ENCODE measurements at places on chromosomes 7 and 10.

DNA sequence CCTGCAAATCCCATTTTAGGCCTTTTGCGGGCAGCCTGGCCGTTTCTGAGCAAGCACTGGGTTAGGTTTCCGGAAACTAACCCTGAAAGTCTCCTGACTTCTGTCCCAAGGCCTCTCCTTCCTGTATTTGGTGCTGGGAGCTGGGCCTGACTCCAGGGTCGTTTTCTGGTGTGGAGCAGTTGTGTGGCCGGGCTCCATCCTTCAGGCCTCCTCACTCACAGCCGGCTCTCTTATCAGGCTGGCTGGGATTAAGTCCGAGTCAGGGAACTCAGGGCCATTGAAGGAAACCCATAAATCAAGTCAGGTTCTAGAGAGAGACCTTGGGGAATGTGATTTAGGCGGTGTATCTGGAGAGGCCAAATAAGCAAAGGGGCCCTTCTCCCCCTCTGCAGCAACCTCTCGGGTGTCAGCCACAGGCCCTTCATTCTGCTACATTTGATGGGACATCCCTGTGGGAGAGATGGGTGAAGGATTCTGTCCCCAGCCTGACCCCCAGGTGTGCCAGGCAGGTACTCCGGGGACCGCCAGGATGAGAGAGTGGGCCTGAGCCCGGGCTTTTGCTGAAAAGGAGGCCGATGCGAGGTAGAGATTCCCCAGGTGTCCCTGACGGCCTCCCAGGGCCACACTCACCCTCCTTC lies 3.3 kb downstream of the GATA3 start:
- no peak for DNase-seq

DNA sequence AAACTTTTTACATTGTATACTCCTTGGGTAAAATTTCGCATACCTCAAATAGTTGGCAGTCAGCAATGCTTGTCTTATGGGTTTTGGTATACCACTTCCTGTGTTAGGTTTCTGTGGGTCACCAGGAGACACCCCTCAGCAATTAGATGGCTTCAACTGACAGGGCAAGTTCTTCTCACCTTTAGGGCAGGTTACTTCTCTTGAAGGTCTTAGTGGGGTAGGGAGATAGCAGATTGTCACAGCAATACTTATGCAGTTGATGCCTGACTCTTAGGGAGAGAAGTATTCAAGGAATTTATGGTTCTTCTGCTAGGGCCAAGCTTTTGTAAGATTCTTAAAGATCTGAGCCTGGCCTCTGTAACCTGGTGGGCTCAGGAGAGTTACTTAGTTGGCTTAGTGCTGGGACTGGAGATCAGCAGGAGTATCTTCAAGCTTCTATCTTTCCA lies 42.9 kb downstream of the MKLN1 start:
- DNase-seq, result no peak

- DNase-seq, result no peak
Measured at GRCh38 chr10:89589101-89589720, 53.8 kb upstream of the SLC16A12 start.

DNA sequence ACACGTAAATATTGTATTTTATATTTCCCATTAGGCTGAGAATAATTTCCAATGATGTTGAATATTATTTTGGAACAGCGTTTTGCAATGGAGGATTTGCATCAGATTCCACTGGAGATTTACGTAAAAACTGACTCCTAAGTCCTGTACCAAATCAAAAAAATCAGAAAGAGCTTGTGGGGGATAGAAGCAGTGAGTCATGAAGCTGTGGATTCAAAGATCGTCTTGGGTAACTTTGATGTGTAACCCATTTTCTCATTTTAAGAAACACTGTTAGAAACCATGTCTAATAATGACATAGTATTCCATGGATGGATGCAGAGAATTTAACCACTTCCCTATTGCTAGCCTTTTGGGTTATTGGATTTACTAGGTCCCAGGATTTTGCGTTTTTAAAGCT lies 158.6 kb downstream of the INHBA start:
- no peak for DNase-seq

DNA sequence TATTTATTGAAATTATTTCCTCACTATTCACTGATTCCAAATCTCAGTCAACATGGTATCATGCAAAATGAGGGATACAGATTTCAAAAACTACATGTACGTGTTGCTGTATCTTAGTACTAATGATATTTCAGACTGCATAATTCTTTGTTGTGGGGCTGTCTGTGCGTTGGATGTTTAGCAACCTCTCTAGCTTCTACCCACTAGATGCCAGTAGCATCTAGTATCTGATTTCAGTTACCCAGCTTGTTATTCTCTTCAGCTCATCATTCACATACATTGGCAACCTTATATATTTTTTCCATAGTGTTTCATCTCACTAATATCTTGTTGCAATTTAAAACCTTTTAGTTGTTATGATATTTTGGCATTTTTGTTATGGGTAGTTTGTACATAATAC lies 22.5 kb upstream of the WASL start:
- DNase-seq, result no peak

DNA sequence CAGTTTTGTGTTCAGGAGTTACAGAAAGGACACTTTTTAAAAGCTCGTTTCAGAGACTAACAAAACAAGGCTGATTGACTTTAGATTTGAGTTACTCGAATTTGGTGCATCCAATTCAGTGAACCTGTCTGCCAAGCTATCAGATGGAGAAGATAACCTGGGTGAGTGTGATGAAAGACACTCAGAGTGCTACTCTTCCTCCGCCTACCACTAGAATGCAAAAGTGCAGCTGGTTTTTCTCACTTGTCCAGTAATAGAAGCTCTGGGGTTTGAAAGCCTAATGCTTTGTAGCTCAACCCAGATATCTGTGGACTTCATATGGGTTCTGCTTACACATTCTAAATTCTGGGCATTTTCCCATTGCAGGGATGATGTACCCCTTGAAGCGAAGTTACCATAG lies 82.8 kb upstream of the NPY start:
- no peak for DNase-seq

- DNase-seq, result no peak
Measured at GRCh38 chr7:93402944-93403343, 170.8 kb downstream of the VPS50 start.

- no peak for DNase-seq
Measured at GRCh38 chr7:44784364-44784763, 12.1 kb upstream of the PPIA start.

DNA sequence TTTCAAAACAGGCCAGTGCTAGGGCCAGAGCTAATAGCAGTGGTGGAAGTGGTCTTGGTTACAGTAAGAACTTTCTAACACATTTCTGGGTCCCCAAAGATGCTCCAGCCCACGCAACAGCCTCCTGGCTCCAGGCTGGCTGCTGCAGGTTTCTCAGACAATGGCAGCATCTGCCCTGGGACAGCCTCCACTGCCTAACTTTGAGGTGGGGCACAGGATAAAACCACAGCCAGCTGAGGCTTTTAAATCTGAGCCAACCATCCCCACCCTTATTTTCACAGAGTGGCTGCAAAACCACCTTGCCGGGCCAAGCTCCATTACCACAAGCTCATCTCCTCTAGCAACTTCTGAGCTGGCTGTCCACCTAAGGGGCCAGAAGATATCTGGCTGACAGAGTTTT lies 84.8 kb downstream of the FAM53B start:
- no peak for DNase-seq

DNA sequence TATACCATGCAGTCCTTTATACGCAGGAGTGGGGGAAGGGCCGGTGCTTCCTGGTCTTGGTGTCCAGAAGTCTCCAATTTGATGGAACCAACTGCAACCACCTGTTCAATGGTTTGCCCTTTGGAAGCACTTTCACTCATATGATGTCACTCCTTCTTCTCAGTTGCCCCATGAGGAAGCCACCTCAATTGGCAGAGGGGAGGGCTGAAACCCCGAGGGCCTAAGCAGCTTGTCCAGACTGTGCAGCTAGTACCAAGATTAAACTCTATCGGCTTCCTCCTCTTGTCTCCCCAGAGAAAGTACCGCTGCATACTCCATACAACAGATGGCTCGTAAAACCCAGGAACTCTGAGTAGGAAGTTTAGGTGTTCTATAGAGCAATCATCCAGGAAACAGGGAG lies 789.4 kb downstream of the TYW1 start:
- DNase-seq, result no peak

- no peak for DNase-seq
Measured at GRCh38 chr7:52565974-52566373, 469.5 kb upstream of the POM121L12 start.

DNA sequence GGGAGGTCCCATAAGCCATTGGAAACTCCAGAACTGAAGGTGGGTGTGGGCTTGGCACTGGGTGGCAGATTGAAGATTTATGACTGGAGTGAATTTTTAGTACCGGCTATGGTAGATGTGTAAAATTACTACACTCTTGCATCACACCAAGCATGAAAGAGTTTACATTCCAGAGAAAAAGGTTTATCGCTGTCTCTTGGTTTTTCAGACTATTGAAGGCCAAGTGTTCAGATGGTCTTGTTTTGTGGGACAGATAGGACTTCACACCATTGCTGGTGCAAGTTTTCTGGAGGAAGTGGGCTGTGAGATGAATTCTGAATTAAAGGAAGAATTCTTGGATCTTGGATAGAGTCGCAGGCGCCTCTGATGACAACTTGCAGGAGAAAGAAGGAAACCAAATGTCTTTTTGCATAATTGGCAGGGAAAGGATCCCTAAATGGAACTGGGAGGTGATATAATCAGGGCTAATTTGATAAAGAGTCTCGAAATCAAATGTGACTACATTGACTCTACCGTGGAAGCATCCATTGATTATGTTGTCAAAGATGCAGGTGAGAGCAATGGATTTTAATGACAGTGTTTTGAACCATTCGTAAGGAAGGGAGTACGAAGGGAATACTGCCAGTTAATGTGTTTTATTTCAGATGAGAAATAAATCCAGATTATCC lies 14.2 kb upstream of the NMT2 start:
- no peak for DNase-seq

DNA sequence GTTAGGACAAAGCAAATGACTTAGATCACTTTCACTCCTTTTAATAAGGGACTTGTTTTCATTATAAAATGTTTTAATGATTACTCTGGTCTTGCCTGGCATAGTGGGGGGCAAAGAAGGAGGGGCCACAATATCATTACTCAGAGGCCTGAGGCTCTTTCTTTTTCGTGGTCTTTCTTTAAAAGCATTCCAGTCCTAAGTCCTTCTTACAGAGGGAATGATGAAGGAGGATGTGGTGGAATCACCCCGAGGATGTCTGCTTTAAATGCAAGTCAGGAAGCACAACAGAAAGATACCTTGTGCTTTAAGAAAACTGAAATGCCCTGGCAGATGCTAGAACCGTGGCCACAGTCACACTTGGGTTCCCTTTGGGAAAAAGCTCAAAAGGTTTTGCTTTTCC lies 379.1 kb downstream of the INHBA start:
- DNase-seq, result no peak

DNA sequence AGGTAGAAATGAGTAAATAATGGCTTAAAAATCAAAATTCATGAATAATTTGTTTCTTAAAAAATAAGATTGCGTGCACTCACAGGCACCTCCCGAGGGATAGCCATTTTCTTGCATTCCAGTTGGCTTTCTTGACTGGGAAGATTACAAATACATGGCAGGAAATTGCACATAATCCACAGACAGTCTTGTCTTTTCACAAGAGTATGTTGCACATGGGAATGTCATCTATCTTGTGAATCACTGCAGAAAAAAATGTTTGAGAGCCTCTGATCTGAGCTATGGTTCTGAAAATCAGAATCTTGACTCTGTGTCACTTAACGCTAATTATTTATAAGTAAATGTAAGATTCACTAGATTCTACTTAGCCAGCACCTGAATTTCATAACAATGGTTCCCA lies 74.1 kb upstream of the PRKG1 start:
- no peak for DNase-seq

DNA sequence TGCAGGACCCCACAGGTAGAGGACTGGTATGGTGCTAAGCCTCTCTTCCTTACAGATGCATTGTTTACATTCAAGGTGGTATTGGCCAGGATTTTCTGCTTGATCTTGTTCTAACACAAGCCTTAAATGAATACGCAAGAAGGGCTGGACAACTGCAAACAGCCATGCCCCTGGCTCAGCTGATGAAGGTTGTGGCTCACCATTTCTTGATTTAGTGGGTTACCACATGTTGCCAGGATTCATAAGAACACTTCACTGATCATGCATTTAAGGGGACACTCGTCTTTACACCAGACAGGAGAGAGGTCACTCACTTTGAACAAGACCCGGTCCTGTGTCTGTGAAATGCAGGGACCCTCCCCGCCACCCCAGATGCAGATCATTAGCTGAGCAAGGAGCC lies 82.2 kb downstream of the CHN2 start:
- no peak for DNase-seq

GRCh38 chr7:146635205-146636032 lies 518.8 kb downstream of the CNTNAP2 start:
- no peak for DNase-seq

GRCh38 chr10:8246548-8246947 lies 192.1 kb downstream of the GATA3 start:
- DNase-seq, result no peak

- no peak for DNase-seq
Measured at GRCh38 chr7:50711271-50712175, 71.2 kb downstream of the GRB10 start.

- no peak for DNase-seq
Measured at GRCh38 chr7:66306243-66306642, 101.1 kb downstream of the TPST1 start.

DNA sequence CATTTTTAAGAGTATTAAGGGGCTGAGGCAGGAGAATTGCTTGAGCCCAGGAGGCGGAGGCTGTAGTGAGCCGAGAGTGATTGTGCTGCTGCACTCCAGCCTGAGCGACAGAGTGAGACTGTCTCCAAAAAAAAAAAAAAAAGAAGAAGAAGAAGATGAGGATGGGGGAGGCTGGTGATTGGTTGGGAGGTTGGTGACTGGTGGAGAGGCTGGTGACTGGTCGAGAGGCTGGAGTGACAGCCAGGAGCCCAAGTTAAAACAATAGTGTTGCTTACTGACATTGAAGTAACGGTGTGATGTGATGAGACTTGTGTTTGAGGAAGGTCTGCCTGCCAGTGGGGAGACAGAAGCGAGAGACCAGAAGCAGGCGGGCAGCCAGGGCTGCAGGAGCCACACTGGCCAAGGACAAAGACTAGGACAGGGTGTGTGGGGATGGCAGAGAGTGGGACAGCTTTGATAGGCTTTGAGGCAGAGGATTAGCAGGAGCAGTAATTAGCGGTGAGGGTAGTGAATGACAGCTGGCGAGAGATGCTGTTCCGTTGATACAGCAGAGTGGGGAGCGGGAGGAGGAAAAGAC lies 4.9 kb downstream of the SRRT start:
- DNase-seq, result no peak

- DNase-seq, result no peak
Measured at GRCh38 chr7:26055241-26055640, 96.8 kb upstream of the NFE2L3 start.
